Activated T-helper 2 cell treated with anti-CD3 and anti-CD28 coated beads, Interferon-gamma antibody, Interleukin-2, Interleukin-4, amounts not matched to agents 10 μg/mL and 5 μg/mL and 100 μg/mL, durations not matched to agents 14 hours and 24 hours and 36 hours (primary cell): ENCODE measurements at places on chromosomes 6 and 20. TPM values are rescaled to one million over a fixed set of nuclear protein-coding genes. Genes with fewer than 3 reads are reported as not detected.

Gene TPBG
- 0.07 TPM in 1 of 2 replicates, not detected in the other for total RNA-seq

Gene GINS1
- total RNA-seq = 33.5 and 36.3 TPM in 2 replicates

DNA sequence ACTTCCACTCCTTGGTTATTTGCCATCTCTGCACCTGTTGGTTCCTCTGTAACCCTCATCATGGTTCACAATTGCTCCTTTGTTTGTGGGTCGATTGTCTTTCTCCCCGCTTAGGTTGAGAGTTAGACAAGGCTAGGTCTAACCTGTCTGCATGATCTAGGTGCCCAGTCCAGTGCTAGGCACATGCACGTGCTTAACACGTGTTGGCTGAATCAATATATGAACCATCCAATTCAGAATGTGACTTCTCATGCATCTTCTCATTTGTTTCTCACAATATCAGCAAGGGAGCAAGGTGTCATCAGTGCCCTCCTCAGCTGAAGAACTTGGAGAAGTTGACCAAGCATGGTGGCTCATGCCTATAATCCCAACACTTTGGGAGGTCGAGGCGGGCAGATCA is 36.9 kb upstream of the CTNNBL1 start:
- no peaks in the 10 kb centered on the region for H3K4me1 ChIP-seq
- H3K27ac ChIP-seq = no peak overlapping the region
- H3K4me3 ChIP-seq = no peak overlapping the region
- no peak for DNase-seq
- no peaks in the 10 kb centered on the region for H3K36me3 ChIP-seq

Gene COL11A2
- 0.34 and 0.37 TPM in 2 replicates for total RNA-seq

DNA sequence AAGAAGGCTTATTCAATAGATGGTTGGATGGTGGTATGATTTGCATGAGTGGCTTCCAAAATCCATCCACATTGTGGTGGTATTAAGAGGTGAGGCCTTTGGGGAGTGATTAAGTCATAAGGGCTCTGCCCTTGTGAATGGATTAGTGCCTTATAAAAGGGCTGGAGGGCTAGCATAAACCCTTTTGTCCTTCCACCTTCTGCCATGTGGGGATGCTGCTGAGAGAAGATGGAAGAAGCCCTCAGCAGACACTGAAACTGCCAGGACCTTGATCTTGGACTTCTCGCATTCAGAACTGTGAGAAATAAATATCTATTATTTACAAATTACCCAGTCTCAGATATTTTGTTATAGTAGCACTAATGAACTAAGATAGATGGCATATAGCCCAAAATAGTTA is 27.8 kb upstream of the SRPK1 start:
- no peak overlapping the region for H3K4me3 ChIP-seq
- no peak for DNase-seq
- H3K27ac ChIP-seq = no peak overlapping the region
- H3K36me3 ChIP-seq = no peaks in the 10 kb centered on the region
- H3K4me1 ChIP-seq = peaks cover 9% of the 10 kb centered on the region

DNA sequence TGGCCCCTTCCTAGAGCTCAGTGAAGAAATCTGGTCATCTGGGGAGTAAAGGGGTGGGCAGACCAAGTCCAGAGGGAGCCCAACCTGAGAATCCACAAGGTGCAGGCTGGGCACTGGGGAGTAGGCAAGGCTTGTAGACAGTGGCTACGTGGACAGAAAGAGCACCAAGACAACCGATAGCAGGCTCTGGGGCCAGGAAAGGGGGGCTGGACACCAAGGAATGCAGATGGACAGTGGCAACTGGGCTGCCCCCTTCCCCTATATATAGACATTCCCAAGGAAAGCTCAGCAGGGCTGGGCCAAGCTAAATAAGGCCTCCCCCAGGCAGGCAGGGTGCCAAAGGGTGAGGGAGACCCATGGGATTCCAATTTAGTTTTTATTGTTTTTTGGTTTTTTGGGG is 1.5 kb upstream of the TNNC2 start:
- peaks cover 22% of the 10 kb centered on the region for H3K27me3 ChIP-seq
- no peak overlapping the region for H3K4me3 ChIP-seq
- H3K4me1 ChIP-seq = peaks cover 16% of the 10 kb centered on the region
- H3K36me3 ChIP-seq = no peaks in the 10 kb centered on the region
- DNase-seq = no peak
- no peak overlapping the region for H3K27ac ChIP-seq

GRCh38 chr6:126145351-126145750 is 159.0 kb downstream of the TRMT11 start:
- no peaks in the 10 kb centered on the region for H3K4me1 ChIP-seq
- H3K27me3 ChIP-seq = peaks cover 4% of the 10 kb centered on the region
- no peak for DNase-seq
- no peak overlapping the region for H3K27ac ChIP-seq

- peaks cover 9% of the 10 kb centered on the region for H3K4me1 ChIP-seq
- H3K27me3 ChIP-seq = peaks cover 2% of the 10 kb centered on the region
- H3K27ac ChIP-seq = no peak overlapping the region
- H3K36me3 ChIP-seq = no peaks in the 10 kb centered on the region
- no peak overlapping the region for H3K4me3 ChIP-seq
- peak; percentile 8 for DNase-seq
These were observed 8.7 kb upstream of the NPBWR2 start for GRCh38 chr20:64116016-64116415.

Gene RBPJL
- not detected in 2 replicates for total RNA-seq

Gene BNIP5
- total RNA-seq = not detected in 2 replicates

DNA sequence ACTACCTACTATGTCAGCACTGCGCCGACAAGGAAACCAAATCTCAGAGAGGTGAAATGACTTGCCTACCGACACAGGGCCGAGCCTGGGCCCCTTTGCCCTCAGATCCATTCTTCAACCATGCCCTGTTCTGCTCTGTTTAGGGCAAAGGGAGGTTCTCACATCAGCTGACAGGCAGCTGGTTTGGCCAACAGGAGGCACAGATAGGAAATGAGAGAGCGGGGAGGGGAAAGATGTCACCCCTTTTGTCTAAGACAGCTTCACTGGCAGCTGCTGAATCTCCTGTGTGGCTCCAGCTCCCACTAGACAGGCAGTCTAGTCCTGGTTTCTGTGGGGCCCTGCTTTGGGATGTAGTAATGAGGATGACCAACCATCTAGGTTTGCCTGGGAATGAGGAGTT is 158.7 kb downstream of the TMEM200A start:
- peaks cover 31% of the 10 kb centered on the region for H3K36me3 ChIP-seq
- H3K27ac ChIP-seq = no peak overlapping the region
- peaks cover 17% of the 10 kb centered on the region for H3K4me1 ChIP-seq

Gene PRDM13
- total RNA-seq = not detected in 2 replicates

Gene FAM209A
- total RNA-seq = 1.2 and 1.7 TPM in 2 replicates

DNA sequence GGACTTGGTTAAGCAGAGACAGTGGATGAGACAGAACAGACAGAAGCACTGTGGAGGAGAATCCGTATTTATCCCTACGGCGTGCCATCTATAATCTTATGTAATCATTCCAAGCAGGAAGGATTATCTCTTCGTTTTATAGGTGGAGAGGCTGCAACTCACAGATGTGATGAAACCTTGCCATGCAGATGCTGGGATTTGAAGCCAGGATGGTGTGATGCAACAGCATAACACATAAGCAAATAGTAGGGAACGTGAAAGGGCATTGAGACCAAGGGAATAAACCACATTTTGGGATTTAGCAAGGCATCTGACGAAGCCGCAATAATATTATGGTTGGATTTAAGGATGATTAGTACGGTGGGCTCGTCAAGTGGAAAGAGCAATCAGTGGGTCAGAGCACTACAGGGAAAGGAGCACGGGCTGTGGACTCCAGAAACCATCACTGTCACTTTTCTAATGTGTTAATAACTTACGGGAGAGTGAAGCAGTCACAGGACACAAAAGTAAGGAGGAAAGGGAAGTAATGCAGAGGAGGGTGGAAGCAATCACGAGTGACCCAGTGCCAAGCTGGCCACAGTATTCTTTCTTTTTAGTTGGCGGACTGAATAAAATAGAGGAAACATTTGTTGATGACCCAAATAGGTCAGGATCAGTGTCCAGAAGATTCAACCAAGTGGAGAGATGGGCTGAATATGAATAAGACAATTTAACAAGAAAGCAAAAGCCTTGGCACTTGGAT is 119.6 kb upstream of the EDN1 start:
- H3K27ac ChIP-seq = no peak overlapping the region
- H3K36me3 ChIP-seq = no peaks in the 10 kb centered on the region
- no peak overlapping the region for H3K4me3 ChIP-seq
- no peak for DNase-seq

- DNase-seq = no peak
- no peaks in the 10 kb centered on the region for H3K27me3 ChIP-seq
- H3K36me3 ChIP-seq = no peaks in the 10 kb centered on the region
These were observed 685.6 kb downstream of the DOK5 start for GRCh38 chr20:55160996-55161395.

Gene FRK
- 0.02 and 0.05 TPM in 2 replicates for total RNA-seq

DNA sequence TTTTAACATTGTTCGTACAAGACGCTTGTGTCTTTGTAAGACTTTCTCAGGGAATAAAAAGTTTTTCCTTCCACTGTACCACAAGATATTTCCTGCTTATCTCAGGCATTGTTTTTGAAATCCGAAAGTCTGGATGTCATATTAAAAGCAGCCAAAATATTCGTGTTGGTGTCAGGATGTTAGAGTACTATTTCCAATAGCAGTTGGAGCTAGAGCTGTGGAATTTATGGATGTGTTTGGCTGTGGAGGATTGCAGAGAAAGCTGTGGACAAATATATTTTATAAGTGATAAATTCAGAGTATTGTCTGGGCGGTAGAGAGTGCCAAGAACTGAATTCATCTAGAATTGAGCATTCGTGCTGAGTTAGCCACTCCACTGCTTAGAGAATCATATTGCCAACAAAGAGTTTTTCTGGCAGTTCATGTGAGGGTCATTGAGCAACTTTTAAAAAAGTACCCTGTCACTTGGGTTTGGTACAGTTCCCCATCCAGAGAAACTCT is 57.7 kb downstream of the ZDHHC14 start:
- H3K27ac ChIP-seq = no peak overlapping the region
- no peak for DNase-seq
- no peak overlapping the region for H3K4me3 ChIP-seq

Gene HSPA12B
- 0.05 TPM in 1 of 2 replicates, not detected in the other for total RNA-seq

GRCh38 chr20:12970372-12970821 is 38.4 kb upstream of the SPTLC3 start:
- no peaks in the 10 kb centered on the region for H3K36me3 ChIP-seq
- H3K27ac ChIP-seq = no peak overlapping the region
- DNase-seq = no peak
- H3K27me3 ChIP-seq = peaks cover 3% of the 10 kb centered on the region
- H3K4me3 ChIP-seq = no peak overlapping the region

Gene GSS
- total RNA-seq = 70.5 and 77.1 TPM in 2 replicates

Gene ELMO2
- 59.1 and 63.2 TPM in 2 replicates for total RNA-seq

Gene CCM2L
- total RNA-seq = not detected in 2 replicates

DNA sequence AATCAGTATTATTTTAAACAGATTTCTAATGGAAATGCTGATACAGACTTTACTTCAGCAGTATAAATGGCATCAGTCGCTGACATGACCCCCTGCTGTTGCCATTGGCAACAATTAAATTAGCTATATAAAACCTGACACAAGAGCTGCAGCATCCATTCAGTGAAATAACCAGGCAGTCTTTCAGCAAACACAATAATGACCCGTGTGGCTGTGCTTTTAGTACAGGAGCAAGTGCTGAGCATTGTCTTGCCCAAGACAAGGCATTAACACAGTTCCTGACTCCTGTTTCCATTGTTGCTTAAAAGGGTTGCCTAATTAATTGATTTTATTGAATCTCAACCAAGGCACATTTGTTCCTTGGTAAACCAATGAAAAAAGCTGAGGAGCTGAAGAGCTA is 382.1 kb downstream of the HACE1 start:
- no peaks in the 10 kb centered on the region for H3K36me3 ChIP-seq
- no peaks in the 10 kb centered on the region for H3K4me1 ChIP-seq
- no peak for DNase-seq
- no peaks in the 10 kb centered on the region for H3K27me3 ChIP-seq

- H3K4me1 ChIP-seq = no peaks in the 10 kb centered on the region
- no peaks in the 10 kb centered on the region for H3K27me3 ChIP-seq
- H3K27ac ChIP-seq = no peak overlapping the region
- H3K4me3 ChIP-seq = no peak overlapping the region
- no peak for DNase-seq
These were observed 364.1 kb upstream of the BTBD3 start for GRCh38 chr20:11553603-11554002.

Gene MROH8
- total RNA-seq = 1.1 and 1.3 TPM in 2 replicates

GRCh38 chr6:71349395-71349794 is 60.8 kb downstream of the OGFRL1 start:
- H3K4me3 ChIP-seq = no peak overlapping the region
- peaks cover 9% of the 10 kb centered on the region for H3K27me3 ChIP-seq
- H3K27ac ChIP-seq = no peak overlapping the region
- no peak for DNase-seq
- H3K36me3 ChIP-seq = no peaks in the 10 kb centered on the region

- no peaks in the 10 kb centered on the region for H3K36me3 ChIP-seq
- no peak for DNase-seq
- no peaks in the 10 kb centered on the region for H3K27me3 ChIP-seq
- no peak overlapping the region for H3K4me3 ChIP-seq
These were observed 26.2 kb downstream of the RRAGD start for GRCh38 chr6:89385846-89386245.

DNA sequence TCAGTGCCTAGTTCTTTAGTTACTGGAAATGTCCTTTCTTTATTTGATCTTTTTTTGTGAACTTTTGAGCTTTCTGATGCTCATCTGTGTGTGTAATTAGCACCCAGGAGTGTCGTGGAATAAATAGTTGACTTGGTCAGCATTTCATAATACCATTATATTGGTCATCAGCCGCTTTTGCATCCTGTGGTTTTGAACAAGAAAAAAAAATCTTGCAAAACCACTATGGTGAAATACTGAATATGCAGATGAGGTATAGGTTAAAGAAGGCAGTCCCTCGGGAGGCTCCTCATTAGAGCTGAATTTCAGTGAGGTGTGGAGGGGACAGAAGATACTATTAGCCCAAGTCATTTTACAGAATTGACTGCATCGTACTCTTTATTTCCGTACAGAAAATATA is 90.1 kb downstream of the FOXO3 start:
- no peak overlapping the region for H3K4me3 ChIP-seq
- H3K4me1 ChIP-seq = peaks cover 6% of the 10 kb centered on the region
- no peak overlapping the region for H3K27ac ChIP-seq
- H3K36me3 ChIP-seq = no peaks in the 10 kb centered on the region

DNA sequence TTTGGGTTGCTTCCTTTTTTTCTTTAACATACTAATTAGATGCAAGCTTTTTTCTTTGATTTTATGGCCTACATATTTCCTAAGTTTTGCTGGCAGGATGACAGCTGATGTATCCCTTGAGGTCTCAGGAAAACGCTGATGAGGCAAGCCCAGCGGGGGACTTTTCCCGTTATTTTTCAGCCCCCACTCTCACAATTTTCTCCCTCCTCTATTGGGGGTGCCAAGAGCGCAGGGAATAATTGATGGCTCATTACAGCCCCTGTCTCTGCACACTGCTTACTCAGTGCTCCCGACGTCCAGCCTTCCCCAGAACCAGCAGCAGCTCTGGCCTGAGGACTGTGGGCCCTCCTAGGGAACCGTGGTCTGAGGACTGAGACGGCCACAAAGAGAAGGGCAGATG is 38.6 kb upstream of the VSTM2L start:
- no peaks in the 10 kb centered on the region for H3K4me1 ChIP-seq
- no peak overlapping the region for H3K27ac ChIP-seq
- no peaks in the 10 kb centered on the region for H3K27me3 ChIP-seq
- no peak overlapping the region for H3K4me3 ChIP-seq
- DNase-seq = no peak
